Activated CD4-positive, alpha-beta T cell treated with anti-CD3 and anti-CD28 coated beads for 36 hours (primary cell): ENCODE measurements at places on chromosomes 2 and 18. TPM values are rescaled to one million over a fixed set of nuclear protein-coding genes. Genes with fewer than 3 reads are reported as not detected.

DNA sequence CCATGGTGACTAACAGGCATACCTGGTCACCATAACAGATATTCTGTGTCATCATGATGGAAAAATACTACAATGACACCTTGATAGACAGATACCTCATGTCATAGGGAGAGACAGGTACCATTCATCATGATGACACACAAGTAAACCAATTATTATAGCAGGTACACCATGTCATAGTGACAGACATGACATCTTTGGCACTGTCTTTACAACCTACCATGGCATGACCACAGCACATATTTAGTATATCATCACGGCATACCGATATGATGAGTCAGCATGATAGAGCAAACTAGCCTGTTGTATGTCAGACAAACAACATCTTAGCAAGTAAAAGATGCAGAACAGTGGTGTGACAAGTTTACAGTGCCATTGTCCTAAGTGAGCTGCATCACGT, 101.3 kb upstream of the KLHL29 start:
- no peak overlapping the region for H3K27ac ChIP-seq
- no peaks in the 10 kb centered on the region for H3K4me1 ChIP-seq

DNA sequence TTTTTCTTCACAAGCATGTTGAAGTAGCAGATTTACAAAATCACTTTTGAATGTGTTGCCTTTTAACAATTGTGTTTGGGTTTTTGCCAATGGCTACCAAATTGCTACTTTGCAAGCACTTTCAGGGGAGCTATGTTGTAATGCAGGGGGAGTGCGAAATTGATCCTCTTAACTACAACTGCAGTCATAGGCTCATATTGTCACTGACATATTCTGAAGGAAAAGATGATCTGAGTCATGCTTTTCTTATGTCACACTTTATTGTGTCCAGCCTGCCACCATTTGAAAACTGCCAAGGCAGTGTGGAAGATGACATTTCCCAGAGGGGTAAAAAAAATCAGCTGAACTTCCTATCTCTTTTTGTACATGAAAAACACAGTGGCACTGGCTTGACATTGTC, 74.9 kb downstream of the GPD2 start:
- no peaks in the 10 kb centered on the region for H3K4me1 ChIP-seq
- no peak overlapping the region for H3K27ac ChIP-seq

- peaks cover 4% of the 10 kb centered on the region for H3K36me3 ChIP-seq
- no peaks in the 10 kb centered on the region for H3K27me3 ChIP-seq
- no peak for DNase-seq
- no peak overlapping the region for H3K27ac ChIP-seq
- H3K4me3 ChIP-seq, result no peak overlapping the region
Measured at GRCh38 chr2:170014769-170015168, 163.2 kb upstream of the MYO3B start.

GRCh38 chr2:8620611-8621382, 61.1 kb upstream of the ID2 start:
- no peaks in the 10 kb centered on the region for H3K36me3 ChIP-seq
- H3K4me3 ChIP-seq, result no peak overlapping the region
- peaks cover 8% of the 10 kb centered on the region for H3K27me3 ChIP-seq
- H3K4me1 ChIP-seq, result no peaks in the 10 kb centered on the region
- no peak for DNase-seq

DNA sequence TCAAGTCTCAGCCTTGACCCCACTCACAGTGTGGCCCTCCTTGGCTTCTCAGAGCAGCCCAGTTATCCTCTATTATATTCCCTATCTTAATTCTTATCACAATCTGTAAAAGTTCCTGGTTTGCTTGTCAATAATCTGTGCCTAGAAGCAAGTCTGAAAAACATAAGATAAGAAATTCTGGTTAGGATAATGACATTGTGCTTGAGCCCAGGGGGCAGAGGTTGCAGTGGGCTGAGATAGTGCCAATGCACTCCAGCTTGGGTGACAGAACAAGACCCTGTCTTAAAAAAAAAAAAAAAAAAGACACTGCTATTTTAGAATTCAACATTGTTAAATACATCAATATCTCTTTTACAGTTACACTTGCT, 63.9 kb downstream of the TMEM131 start:
- peaks cover 49% of the 10 kb centered on the region for H3K4me1 ChIP-seq

GRCh38 chr2:207258263-207258991, 92.7 kb upstream of the KLF7 start:
- no peak for DNase-seq
- H3K4me3 ChIP-seq, result no peak overlapping the region
- H3K27me3 ChIP-seq, result peaks cover 2% of the 10 kb centered on the region
- peaks cover 11% of the 10 kb centered on the region for H3K4me1 ChIP-seq
- H3K36me3 ChIP-seq, result no peaks in the 10 kb centered on the region
- no peak overlapping the region for H3K27ac ChIP-seq

DNA sequence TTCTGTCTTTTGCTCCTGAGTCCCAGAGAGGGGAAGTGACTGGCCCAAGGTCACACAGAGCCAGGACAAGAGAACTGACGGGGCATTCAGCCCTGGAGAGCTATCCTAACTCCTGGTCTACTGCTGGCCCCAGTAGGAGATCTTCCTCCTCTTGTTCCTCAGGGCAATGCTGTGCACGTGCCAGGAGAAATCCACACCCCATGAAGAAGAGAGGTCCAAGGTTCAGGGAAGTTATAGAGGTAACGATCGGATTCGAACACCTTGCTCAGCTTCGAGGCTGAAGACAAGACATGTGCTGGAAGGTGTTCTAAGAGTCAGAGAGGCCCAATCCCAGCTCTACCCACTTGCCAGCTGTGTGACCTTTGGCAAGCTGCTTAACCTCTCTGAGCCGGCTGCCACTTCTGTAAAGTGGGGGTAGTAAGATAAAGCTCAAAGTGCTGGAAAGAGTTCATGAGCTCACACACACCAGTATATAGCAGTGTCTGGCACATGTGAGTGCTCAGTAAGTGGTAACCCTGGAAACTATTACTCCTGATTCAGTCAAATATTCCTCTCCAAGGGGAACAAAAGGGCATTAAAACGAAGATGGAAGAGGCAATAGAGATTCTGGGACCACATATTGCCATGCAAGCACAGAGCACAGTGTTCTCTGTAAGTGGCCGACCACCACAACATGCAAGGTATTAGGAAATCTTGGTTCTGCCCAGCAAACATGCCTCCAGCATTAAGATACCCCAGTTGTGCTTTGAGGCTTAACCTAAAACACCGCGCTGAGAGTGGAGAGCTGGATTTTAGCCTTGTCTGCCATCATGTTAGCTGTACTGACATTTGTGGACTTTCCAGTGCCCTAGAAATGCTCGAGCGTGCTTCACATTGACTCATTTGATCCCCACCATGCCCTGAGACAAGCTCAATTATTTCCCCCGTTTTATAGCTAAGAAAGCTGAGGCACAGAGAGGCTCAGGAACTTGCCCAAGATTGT, 25.6 kb downstream of the SERTAD2 start:
- H3K27me3 ChIP-seq, result no peaks in the 10 kb centered on the region
- no peak overlapping the region for H3K4me3 ChIP-seq
- DNase-seq, result no peak

DNA sequence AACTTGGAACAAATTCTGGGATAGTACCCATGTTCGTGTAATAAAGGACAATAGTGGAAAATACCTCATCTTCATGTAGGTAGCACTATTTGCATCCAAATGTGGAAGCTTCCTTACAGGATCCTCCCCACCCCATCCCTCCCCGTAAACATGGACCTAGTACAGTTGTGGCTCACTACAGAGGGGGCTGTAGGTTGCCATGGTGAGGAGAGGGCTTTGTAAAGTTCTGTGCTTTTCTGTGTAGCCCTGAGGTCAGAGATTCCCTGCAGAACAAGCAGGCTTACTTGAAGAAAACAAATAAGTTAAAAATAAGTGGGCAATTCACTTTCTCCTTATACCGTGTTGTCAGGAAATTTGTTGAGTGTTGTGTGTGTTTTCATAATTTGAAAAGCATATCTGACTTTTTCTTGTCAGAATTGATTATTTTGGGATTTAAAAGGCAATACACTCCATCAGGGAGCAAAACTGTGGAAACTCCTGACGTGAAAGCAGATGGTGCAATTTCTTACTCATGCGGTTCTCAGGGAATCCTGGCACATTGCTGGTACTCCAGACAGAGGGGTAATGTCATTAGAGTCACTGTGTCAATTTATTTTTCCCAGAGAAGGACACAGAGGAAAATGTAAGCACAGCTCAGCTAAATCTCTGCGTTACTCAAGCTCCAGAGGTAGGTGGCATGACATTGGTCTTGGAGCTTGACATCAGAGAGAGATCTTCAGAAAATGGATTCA, 174.2 kb upstream of the LHCGR start:
- no peak overlapping the region for H3K4me3 ChIP-seq
- DNase-seq, result no peak
- H3K27me3 ChIP-seq, result no peaks in the 10 kb centered on the region
- H3K27ac ChIP-seq, result no peak overlapping the region
- no peaks in the 10 kb centered on the region for H3K36me3 ChIP-seq

GRCh38 chr2:62076980-62077638, 118.8 kb upstream of the B3GNT2 start:
- no peak overlapping the region for H3K4me3 ChIP-seq
- H3K27ac ChIP-seq, result no peak overlapping the region
- H3K36me3 ChIP-seq, result peaks cover 15% of the 10 kb centered on the region
- no peaks in the 10 kb centered on the region for H3K4me1 ChIP-seq
- no peak for DNase-seq
- no peaks in the 10 kb centered on the region for H3K27me3 ChIP-seq

- no peaks in the 10 kb centered on the region for H3K27me3 ChIP-seq
- DNase-seq, result peak; percentile 72
- H3K4me3 ChIP-seq, result no peak overlapping the region
- H3K4me1 ChIP-seq, result peaks cover 23% of the 10 kb centered on the region
- no peak overlapping the region for H3K27ac ChIP-seq
Measured at GRCh38 chr2:234135750-234136221, 85.3 kb downstream of the SPP2 start.

The DAW1 gene
- total RNA-seq, result not detected

The RFTN2 gene
- not detected for total RNA-seq

The TCF7L1 gene
- 0.07 TPM for total RNA-seq

The MARCO gene
- total RNA-seq, result not detected

The ESPNL gene
- 0.21 TPM for total RNA-seq

The HSBP1L1 gene
- total RNA-seq, result 14.4 TPM

The FOXI3 gene
- total RNA-seq, result not detected

The LYG2 gene
- not detected for total RNA-seq

The HSPE1 gene
- total RNA-seq, result 356 TPM

The NYAP2 gene
- not detected for total RNA-seq

The RAPH1 gene
- total RNA-seq, result 8.5 TPM

The IL36RN gene
- total RNA-seq, result not detected
